ENCODE measurements at places on chromosomes 12 and 14.

GRCh38 chr12:42679466-42679865 is 89.9 kb upstream of the PRICKLE1 start:
- no peak for DNase-seq

DNA sequence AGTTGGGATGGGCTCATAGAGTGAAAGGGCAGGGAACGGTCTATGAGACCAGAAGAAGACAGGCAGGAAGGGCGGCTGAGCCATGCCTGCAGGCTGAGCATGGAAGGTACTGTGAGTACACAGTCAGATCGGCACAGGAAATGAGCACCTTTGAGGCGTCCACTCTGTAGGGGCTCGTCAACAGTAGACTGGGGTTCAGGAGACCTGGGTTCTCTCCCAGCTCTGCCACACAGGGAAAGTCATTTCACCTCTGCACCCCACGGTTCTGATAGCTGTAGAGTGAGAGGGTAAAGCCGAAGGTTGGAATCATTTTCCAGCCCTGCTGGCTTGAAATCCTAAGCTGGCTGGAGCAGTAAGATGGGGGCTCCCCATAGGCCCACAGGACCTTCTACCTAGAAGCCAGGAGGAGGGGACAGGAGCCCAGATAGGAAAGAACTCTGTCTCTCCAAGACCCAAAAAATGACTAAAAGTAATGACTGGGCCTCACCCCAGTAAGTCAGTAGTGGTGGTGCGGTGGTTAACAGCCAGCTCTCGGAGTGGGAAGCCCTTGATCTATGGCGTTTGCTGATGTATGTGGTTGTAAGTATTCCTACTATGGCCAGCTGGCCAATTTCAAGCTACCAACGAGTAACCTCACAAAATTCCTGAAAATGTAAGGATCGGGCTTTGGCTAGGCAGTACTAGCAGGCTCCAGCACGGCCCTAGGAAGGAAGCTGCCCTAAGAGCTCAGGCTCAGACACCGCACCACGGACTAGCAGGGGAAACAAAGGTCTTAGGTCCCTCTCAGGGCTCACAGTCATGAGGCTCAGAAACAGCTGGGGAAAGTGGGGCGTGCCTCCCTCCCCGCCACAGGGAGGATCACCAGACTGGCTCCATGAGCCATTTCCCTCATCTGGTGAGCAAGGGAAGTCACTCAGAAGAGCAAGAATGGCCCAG is 10.3 kb upstream of the CD27 start:
- DNase-seq: no peak

DNA sequence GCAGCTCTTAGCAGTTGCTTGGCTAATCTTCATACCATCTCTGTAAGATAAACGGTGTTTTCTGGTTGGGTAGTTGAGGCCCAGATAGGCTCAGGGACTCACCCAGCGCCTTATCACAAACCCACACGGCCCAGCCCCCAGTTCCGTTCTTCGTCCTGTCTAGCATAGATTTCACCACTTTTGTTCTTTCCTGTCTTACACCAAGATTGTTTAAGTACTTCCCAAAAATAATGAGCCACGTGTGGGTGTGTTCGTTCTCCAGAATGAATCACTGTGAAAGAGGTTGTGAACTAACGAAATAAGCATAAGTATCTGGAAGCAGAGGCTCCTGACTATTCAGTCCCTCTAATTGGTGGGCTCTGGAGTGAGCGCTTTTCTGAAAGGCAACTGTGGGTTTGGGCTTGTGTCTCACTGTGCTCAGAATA is 21.4 kb downstream of the ACVR1B start:
- DNase-seq: no peak

- no peak for DNase-seq
These were observed 3.2 kb downstream of the PPP1CC start for GRCh38 chr12:110739488-110739887.

GRCh38 chr12:101086490-101087135 is 123.4 kb downstream of the SLC5A8 start:
- no peak for DNase-seq

DNA sequence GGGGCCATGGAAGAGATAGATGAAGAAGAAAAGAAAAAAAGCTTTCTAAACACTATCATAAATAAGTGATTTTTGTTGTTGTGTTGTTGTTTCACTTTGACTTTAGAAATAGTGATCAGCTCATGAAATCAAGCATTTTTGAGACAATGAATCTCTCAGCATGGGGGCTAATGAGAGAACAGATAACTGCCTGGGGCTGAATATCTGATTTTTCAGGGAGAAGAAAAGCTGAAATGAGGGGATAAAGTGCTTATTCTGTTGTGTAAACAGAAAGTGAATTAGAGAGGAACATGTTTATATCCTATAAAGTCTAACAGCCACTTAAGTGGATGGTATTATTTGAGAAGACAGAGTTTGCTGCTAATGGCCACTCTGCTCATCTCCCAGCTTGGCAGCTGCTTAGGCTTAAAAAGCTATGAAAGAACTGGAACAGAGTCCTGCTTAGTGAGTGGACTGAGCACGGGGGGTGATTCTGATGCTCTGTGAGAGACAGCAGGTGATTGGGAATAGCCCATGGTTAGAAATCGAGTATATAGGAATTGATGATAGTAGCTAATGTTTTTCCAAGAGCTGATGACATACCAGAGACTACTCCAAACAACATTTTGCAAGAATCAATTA is 646.1 kb upstream of the TMEM132C start:
- DNase-seq: no peak

- no peak for DNase-seq
These were observed 33.3 kb downstream of the FAM186A start for GRCh38 chr12:50363141-50363540.

DNA sequence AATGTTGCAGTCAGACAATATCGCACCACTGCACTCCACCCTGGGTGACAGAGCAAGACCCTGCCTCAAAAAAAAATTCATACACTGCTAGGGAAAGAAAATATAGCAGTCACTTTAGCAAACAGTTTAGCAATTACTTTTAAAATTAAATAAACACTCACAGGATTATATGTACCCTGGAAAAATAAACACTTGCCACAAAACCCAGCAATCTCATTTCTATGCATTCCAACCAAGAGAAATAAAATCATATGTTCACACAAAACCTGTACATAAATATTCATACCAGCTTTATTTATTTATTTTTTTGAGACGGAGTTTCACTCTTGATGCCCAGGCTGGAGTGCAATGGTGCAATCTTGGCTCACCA is 20.2 kb downstream of the ATXN2 start:
- DNase-seq: no peak

DNA sequence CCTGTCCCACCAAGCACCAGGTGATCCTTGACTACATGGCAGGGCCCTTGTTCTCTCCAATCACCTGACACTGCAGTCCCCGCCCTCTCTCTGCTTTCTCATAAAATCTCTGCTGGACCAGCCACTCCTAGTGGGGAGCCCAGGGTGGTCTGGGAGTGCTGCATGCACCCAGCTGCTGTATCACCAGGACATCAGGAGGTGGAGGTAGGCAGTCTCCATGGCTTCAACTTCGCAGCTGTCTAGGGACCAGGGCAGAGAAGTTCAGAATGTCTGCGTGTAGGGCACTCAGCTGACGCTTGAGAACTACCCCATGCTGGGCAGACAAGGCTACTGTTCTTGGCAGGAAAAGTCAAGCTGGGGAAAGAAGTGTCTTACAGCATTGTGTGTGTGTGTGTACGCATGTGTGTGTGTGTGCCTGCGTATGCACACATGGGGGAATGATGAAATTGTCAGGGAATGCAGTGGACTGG is 2.6 kb downstream of the WSCD2 start:
- no peak for DNase-seq

DNA sequence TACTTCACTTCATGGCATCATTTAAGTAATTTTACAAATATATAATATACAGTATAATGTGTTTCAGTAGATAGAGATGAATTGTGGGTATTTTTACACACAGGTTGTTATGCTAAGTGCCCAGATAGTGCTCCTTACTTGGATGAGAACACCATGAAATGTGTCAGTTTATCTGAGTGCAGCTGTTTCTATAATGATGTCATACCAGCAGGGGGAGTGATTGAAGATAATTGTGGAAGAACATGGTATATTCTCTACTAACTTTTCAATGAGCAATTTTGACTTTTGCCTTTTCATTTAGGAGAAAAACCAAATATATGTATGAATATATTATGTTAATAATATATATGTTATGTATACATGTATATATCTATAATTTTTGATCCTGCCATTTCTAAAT is 221.6 kb downstream of the LRRK2 start:
- no peak for DNase-seq

DNA sequence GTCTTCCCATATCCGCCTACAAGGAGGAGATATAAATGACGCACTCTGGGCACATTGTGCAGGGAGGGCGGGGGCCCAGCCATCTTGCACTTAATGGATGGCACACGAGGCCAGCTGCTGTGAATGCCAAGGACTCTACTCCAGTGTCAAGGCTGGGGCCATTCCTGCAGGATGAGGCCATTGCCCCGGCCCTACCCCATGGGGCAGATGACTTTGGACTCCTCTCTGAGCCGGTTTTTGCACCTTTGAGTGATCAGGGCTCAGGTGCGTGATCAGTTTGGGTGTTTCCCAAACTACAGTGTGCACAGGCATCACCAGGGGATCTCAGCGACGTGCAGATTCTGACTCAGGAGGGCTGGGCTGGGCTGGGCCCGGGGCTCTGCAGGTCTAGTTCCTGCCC is 16.1 kb downstream of the MMAB start:
- DNase-seq: no peak

GRCh38 chr12:15700595-15700994 is 88.6 kb downstream of the EPS8 start:
- no peak for DNase-seq

GRCh38 chr12:124737040-124737419 is 126.6 kb downstream of the SCARB1 start:
- no peak for DNase-seq

DNA sequence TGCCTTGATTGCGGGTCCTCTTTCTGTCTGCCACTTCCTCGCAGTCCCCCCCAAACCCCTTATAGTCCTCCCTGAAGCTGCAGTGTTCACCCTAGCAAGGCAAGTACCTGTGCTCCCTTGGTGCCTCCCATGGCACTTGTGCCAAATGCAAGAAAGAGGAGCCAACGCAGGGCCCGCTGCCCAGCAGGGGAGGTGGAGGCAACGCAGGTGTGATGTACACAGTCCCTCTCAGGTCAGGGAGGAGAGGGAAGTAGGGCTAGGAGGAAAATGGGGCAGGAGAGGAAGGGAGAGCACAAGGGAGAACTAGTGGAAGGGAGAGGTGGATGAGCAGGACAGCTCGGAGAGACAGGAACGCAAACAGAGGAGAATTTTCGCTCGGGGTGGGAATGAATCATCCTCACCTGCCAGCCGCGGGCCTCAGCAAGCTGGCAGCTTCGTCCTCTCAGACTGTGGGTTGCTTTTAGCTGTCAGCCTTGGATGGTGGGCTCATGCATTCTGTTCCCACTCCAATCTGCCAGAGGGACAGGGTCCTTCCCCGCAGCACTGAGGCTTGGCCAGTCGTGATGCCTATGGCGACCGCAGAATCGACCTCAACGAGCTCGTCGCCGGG is 357.0 kb downstream of the CACNA1C start:
- no peak for DNase-seq

DNA sequence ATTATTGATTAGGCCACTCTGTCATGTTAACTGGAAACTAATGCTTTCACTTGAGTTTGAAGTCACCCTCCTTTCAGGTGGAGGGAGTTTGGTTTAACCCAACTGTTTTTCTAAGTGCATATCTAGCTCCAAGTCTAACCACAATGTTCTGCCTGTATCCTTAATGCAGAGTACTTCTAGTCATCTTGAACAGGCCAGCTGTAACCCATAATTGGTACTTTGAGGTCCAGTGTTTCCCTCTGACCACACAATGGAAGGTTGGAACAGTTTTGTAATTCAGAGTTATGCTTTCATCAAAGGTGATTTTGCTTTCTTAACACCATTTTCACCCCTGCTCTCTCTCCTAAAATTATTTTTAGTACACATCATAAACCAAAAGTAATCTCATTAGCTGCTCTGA is 237.2 kb upstream of the DCN start:
- DNase-seq: no peak
